Left kidney (tissue), 8 donors: ENCODE measurements at places on chromosomes 11 and 22.

DNA sequence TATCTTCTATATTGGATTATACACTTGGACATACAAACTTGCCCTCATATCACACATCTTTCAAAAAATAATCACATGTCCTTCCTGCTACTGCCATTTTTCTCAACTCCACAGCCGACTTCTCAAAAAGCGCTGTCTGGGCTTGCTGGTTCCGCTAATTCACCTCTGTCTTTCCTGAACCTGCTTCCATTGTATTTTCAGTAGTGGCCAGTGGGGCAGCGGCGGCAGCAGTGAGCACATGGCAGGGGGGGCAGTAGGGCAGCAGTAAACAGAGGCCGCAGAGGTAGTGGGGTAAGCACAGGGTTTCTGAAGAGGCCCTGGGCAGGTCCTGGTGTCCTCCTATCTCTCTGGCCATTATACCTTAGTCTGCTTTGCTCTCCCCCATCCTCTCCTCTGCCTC is 126.3 kb downstream of the RRAS2 start:
- no peak for DNase-seq

DNA sequence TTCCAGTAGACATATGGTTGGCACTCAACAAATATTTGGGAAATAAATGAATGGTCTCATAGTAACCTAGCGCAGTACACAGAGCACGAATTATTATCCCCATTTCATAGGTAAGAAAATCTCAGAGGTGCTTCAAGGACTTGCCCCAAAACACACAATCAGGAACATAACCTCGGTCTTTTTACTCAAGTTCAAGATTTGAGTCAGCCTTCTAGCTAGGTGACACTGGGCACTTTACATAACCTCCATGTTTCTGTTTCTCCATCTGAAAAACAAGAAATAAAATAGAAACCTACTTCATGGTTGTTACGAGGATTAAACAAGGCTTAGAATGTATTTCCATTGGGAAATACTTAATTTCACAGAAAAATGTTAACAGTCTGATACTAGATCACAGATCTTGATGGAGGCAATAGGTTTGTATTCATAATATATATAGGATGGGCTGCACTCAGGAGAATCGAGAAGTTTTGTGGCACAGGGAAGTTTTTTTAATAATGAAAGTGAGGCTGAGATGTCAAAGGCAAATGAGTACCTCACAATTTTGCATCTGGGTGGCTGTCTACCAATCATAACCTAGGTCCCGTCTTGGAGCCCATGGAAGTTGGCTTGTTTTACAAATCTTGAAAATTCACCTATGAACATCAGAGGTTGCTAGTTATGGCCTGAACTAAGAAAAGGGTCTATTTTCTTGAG is 147.4 kb upstream of the ZC3H12C start:
- no peak for DNase-seq

GRCh38 chr11:7435176-7435575 is 50.1 kb upstream of the OLFML1 start:
- DNase-seq = no peak

DNA sequence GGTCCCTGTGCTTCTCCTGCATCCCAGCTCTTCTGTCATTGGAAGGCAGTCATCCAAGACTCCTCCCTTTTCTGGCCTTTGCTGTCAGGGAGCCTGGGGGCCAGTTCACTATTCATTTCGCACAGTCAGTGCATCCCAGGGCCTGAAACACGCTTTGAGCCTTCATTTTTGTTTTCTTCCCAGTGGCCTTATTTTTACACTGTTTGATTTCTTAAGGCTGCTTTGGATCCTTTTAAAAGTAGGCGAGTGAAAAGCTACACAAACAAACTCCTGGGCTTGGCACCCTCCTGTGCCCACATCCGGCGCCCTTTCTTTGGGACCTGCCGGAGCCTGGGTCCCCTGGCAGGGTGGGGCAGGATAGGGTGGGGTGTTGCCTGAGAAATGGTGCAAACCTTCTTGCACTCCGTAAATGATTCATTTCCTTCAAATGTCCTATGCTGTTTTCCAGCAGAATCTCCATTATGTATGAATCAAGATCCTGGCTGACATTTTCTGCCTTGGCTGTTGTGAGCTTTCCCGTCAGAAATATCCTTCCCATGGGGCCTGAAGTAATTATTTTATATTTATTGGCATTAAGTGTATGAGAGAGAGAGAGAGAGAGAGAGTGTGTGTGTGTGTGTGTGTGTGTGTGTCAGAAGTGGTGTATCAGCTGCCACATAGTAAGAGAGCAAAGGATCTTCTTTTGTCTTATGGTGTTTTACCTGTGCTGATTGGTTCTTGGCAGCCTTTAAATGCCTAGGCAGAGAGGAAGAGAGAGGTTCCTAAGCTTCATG is 45.6 kb downstream of the BCR start:
- DNase-seq = no peak

- no peak for DNase-seq
Measured at GRCh38 chr11:68436985-68437926, 23.3 kb upstream of the PPP6R3 start.

GRCh38 chr22:19674129-19674928 is 40.0 kb upstream of the SEPTIN5 start:
- no peak for DNase-seq
